D721Med (cell line): ENCODE measurements at places on chromosomes 5 and 9.

GRCh38 chr9:137658781-137659180 is 40.0 kb downstream of the EHMT1 start:
- no peak for DNase-seq

DNA sequence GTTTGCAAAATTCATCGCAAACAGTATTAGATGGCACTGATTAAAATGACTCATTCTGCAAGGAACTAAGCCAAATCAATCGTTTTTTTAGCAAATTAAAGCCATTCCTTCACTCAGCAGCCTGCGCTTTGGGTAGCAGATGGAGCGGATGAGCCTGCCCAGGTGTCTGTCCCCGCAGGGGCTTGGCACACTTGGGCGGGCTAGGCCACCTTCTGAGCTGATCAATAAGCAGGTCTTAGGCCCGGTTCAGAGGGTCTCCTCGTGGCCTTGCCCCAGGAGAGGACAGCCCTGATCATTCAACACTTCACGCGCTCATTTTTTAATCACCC is 78.0 kb upstream of the FCN1 start:
- DNase-seq = no peak

DNA sequence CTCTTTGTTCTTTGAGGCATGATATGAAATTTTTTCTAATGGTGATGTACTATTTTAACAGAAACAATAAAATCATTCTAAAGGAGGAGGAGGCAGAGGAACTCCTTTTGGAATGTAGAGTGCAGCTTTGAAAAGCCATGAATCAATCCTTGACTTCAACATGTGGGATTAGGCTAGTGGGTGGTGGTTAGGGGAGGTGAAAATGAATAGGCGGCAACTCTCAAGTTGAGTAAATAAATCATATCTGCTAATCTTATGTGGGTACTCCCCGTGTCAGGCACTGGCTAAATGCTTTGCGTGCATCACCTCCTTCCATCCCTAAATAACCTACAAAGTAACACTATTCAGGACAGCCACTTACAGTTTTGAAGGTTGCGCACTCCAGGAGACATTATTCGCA is 35.1 kb downstream of the FAM81B start:
- DNase-seq = no peak

DNA sequence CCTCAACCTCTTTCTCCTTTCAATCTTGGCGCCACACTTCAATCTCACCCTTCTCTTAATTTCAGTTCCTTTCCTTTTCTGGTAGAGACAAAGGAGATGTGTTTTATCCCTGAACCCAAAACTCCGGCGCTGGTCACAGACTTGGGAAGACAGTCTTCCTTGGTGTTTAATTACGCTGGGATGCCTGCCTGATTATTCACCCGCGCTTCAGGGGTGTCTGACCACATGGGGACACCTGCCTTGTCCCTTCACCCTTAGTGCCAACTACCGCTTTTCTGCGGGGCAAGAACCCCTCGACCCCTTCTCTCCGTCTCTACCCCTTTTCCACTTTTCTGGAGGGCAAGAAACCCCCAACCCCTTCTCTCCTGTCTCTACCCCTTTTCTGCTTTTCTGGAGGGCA is 261.1 kb downstream of the SMARCA2 start:
- DNase-seq = no peak

- no peak for DNase-seq
Observed at GRCh38 chr5:34484216-34484920, 171.8 kb upstream of the RAI14 start.

DNA sequence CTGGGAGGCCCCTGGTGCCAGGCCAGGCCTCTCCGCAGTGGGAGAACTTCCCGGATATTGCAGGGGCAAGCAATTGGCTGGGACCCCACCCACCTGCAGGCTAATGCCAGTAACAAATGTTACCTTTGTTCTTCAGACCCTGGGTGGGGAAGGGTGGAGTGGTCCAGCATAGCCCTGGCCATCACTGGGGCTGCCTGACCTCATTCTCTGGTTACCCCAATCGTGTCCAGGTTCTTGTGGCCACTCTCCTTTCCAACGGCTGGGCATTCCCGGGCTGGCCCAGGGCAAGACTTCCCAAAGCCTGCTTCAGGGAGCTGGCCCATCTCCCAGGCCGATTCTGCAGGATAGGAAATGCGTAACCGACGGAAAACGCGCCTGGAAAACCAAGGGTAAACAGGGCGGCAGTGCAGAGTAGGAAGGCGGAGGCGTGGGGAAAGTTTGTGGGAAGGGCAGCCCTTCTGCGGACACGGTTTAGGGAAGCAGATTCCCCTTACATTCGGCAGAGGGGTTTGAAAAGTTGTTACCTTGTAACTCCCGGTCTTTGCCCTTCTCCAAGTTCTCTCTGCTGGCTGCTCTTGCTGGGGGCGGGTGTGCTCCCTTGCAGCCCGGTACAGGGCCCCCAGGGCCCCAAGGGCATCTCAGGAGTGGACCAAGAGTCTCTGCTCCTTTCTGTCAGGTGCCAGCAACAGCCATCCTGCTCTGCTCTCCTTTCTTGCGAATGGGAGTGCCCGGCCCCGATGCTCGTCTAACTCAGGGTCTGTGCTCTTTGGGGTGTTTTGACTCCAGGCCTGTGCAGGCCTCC is 3.5 kb downstream of the NRARP start:
- no peak for DNase-seq
